ENCODE measurements at places on chromosomes 7 and 10.

DNA sequence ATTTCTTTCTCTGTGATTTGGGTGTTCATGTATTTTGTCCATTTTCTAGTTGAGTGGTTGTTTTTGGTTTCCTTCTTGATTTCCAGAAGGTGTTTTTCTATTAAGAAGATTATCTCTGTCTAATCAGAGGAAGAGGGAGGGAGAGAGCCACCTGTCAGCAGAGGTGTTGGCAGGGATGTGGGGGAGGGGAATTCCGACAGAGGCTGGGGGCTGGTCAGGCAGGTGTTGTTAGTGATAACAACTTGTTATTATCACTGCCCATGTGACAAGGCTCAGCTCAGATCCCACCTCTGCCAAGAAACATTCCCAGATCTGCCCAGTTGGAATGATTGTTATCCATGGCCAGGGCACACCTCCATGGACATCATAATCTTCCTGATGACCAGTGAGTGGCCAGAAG lies 293.4 kb downstream of the GFRA1 start:
- no peak for DNase-seq

- no peak for DNase-seq
Measured at GRCh38 chr7:47422611-47423010, 159.3 kb downstream of the TNS3 start.

DNA sequence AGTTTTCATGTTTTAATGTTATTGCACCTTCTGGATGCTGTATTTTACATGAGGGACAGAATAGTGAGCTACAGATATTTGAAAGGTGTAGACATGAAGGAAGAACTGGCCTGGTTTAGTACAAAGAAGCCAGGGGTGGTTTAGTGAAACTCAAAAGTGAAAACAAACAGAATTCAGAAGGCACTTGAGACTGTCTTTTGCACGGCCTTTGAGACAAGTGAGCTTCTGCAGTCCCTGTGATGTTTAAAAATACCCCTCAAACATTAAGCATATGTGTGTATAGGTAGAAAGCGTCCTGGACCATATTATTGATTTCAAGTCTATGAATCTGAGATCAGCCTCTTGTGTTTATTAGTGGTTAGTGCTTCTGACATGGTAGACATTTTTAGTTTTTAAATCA lies 118.9 kb downstream of the CDK14 start:
- no peak for DNase-seq

- peak; percentile 21 for DNase-seq
Measured at GRCh38 chr7:93890041-93890463, 501 bp downstream of the TFPI2 start.

GRCh38 chr7:56174875-56175760 lies 58.9 kb upstream of the NUPR2 start:
- no peak for DNase-seq

DNA sequence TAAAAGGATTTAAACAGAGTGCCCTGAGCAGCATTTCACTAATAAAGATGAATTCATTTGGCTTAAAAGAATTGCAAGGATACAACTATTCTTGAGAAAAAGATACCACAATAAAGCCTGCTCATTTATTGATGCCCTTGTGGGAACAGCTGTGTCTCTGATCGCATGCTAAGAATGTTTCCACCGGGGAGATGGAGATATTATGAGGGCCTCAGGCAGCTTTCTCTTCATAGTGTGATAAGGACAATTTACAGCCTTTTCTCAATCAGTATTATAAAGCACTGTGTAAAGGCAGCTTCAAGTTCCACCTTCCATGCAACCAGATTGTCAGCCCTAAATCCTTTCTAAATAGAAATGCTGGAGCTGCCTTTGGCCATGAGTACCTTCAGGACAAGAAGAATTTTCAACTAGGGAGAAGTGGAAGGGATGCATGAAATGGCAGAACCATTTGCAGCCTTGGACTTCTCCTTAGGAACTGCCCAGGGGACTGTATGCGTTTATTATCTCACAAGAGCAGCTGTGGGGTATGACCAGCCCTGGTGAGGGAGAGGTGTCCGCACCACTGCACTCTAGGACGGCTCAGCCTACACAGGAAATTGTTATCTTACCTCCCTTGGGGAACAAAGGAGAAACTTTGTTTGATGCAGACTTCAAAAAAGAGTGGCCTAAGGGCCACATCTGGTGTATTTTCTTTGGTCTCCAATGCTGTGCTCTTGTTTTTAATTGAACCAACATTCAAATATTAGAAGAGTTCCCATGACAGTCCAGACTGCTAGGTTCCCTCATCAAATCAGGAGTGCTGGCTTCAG lies 116.9 kb upstream of the PCGF5 start:
- DNase-seq = no peak

- no peak for DNase-seq
Measured at GRCh38 chr10:108982159-108982558, 941.2 kb downstream of the XPNPEP1 start.

- no peak for DNase-seq
Measured at GRCh38 chr7:143363016-143363937, 764 bp upstream of the FAM131B start.

DNA sequence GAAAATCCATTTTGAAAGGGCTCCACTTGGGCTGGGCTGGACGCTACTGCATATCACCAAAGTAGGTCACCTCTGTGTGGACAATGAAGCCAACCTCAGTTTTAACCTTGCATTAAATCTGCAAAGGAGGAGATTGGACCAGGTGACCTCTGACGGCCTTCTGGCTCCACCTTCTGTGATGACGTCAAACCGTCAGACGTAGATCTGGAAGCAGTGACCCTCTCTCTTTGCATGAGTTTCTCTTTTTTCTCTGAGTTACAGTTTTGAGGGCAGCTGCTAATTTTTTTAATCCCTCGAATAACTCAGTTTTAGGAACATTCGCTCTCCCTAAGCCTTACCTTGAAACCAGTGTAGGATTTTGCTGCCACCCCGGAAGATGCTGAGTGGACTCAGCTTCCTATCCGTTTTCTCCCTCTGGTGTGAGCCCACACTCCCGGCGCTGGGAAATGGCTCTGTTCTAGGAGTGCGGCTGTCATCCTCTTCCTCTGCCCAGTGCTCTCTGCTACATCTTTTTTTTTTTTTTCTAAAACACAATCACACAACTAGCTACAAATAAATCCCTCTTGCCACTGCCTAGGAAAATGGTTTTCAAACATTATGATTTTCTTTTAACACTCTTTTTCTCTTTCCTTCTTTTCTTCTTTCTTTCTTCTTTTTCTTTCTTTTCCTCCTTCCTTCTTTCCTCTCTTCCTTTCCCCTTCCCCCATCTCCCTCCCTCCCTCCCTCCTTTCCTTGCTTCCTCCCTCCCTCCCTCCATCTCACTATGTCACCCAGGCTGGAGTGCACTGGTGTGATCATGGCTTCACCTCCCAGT lies 27.7 kb upstream of the NMT2 start:
- DNase-seq = no peak

GRCh38 chr10:69348816-69349541 lies 67.7 kb downstream of the TACR2 start:
- no peak for DNase-seq

DNA sequence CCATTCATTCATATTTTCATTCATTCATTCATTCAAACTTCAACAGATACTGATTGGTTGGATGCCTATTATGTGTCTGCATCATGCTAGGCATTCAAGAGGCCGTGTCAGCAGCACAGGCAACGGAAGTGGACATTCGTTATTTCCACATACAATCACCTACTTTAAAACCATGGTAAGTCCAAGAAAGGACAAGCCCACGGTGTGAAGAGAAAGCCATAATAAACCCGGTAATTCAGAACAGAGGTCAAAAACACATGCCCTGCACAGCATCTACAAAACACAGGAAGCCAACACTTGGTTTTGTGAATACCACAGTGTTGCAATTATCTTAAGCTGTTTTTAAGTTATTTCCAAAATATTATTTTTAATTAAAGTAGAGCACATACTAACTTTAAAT lies 126.7 kb downstream of the GLI3 start:
- DNase-seq = no peak

DNA sequence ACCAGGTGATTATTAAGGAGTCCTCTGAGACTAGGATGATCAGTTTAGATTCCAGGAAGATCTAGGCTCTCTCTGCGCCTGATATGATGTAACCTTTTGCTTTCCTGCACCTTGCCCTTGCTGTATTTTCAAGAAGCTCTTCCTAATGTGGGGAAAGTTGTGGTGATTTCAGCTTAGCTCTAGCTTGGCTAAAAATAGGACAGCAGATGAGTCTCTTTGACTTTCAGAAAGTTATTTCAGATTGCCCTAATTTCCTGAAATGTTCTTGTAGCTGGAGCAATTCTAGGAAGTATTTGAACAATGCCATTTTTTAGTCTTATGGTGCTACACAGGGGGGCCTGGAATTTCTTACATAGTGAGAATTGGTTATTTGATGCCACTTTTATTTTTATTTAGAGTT lies 3.8 kb downstream of the LCOR start:
- DNase-seq = no peak

DNA sequence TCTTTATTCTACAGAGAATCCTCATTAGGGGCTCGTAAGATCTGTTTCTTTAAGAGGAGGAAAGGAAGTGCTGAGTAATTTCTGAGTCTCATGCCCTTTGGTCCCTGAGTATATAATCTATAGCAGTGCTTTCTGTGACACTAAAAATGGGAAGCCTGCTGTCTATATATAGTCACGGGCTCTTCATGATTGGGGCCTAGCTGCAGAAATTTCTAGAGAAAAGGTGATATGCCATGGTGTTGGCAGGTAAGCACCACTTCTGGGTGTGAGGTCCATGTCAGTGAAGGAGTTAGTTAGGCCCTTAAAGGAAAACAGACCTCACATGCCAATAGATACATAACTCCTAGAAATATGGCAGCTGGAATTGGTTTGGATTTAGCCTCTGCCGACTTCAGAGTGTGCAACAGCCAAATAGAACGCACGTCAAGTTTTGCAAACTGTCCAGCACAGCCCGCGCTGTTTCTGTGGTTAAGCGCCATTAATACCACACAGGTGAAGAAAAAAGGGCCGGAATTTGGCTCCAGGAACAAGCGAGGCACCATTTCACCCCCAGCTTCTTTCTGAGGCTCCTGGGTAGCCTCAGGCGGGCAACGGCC lies 123.2 kb downstream of the TACC2 start:
- DNase-seq = no peak

GRCh38 chr10:60461688-60462087 lies 72.0 kb upstream of the ANK3 start:
- no peak for DNase-seq

GRCh38 chr10:126099366-126099765 lies 203.0 kb downstream of the FANK1 start:
- DNase-seq = no peak

Measured in activated CD8-positive, alpha-beta T cell treated with anti-CD3 and anti-CD28 coated beads, Interleukin-2, amount 10 ng/mL, durations not matched to agents 7 days and 5 days (primary cell).